T1000 (cell line): ENCODE measurements at places on chromosomes 5 and 9.

- no peak for DNase-seq
Observed at GRCh38 chr9:37632479-37632878, 18.3 kb upstream of the FRMPD1 start.

DNA sequence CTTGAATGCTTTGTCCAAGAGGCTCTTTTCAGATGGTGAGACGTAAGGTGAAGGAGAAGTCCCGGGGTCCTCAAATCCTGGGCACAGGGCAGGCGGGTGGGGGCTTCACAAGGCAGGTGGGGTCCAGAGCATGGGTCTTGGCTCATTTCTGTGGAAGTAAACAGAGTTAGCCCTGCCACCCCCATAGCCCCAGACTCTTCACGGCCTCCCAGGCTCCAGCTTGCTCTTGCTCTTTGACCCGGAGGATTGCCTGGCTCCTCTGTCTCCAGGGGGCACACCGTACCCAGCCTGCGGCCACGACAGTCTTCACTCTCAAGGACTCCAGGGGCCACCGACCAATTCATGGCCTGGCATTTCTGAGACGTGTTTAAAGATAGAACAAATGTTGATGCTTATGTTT, 28.8 kb upstream of the POMT1 start:
- DNase-seq, result no peak

DNA sequence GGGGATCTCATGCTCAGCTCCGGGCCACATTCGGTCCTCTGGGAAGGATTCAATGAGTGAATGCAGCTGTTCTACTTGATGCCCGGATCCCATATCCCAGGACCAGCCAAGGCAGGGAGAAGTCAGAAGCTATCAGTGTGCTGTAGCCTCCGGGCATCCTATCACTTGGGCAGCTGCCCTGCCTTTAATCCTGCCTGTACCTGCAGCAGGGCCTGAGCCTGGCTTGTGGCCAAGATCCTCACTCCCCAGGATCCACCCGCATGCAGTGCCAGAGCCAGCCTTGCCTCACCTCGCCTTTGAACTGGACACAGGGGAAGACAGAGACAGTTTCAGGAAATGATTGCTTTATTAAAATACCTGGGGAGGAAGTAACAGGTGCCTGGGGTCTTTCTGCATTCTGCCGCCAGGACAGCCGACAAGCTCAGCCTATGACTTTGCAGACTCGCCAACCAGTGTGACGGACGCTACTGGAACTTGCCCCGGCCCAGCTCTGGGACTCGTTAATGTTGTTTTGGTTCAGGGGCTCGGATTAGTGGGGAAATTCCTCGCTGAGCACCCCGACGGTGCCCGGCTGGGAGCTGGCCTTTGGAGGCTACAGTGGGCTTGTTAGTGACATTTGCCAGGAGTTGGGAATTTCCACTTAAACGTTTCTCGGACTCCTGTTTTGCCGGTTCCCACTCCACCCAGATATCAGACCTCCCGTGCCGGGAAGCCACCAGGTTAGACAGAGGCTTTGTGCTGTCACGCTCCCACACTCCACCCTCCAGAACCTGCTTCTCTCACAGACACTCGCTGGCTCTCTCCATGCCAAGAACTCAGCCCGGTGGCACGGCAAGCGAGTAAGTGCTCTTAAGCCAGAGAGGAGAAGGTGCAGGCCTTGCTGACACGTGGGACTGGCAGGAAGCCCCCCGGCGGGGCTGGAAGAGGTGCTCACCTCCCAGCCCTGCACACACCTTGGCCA, 721 bp downstream of the PTGES start:
- no peak for DNase-seq

GRCh38 chr9:38315085-38315595, 77.4 kb upstream of the ALDH1B1 start:
- DNase-seq, result no peak

DNA sequence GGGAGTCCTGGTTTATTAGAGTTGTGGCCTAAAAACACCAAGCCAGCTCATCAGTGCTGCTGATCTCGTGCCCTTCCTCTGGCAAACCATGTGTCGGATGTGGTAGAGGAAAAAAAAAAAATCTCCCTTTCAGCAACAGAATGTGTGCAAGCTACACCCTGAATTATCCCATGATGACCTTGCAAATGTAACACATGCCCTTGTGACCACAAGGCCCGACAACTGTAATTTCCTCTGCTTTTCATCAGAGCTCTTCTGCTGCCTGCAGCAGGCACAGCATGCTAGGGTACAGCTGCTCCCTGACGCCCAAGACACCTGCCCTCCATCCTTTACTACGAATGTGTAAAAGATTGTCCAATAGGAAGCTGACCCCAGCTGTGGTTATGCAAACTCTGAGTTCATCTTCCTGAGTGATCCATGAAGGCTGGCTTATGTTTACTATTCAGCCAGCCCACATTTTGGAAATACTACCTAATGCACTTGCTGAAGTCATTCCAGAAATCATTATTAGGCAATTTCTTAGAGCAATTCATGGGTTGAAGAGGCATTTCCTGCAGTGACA, 14.6 kb upstream of the BNC2 start:
- peak; percentile 14 for DNase-seq

DNA sequence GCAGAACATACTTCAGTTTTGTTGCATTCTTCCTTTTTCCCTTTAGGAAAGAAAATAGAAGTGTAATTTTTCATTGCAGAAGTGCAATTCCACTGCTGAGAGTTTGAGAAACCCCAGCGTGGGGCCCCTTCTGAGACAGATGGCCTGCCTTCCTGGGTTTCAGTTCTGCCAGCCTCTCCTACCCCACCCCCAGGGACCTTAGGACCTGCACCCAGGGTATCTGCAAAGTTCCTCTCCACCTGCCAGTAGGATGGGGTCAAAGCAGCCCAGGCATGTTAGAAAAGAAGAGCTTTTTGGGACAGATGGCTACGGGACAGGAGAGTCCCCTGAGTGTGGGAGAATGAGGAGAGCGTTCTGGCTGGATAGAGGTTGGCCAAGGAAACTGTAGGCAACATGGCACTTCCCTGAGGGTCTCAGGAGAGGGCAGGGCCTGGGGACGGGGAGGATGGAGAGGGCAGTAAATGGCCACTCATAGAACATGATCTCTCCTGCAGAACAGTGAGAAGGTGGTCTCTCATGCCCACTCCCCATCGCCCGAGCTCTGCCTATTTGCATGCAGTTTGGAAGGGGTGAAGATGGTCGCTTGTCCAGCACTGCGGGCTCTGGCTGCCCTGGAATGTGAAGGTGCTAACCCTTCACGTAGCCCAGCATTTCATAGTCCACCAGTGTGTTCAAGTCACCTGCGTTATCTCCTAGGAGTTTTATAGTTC, at the start of gene TIFAB:
Gene TIFAB (minus strand): TSS at position 31 of the 710 bp plus-strand sequence. CDS start 2,412 bp downstream, outside the sequence.
- DNase-seq, result no peak

DNA sequence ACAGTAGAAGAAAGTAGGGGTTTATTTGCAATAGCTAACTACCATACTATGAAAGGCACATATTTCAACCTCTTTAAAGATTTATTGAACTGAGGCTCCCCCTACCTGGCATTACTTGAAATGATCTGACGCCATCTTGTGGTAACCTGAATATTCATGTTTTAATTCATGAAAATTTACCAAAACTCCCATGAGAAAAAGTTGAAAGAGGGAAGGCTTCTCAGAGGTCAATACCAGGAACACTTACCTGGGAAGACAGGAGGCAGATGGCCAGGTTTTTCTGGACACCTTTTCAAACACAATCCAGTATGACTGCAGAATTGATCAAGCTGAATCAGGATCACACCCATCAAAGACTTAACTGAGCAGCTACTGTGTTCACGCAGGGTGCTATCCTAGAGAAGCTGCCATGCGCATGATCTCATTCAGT, 9.4 kb downstream of the PRELID2 start:
- DNase-seq, result no peak

- peak; percentile 14 for DNase-seq
Observed at GRCh38 chr9:126705767-126706697, 92.3 kb downstream of the LMX1B start.

DNA sequence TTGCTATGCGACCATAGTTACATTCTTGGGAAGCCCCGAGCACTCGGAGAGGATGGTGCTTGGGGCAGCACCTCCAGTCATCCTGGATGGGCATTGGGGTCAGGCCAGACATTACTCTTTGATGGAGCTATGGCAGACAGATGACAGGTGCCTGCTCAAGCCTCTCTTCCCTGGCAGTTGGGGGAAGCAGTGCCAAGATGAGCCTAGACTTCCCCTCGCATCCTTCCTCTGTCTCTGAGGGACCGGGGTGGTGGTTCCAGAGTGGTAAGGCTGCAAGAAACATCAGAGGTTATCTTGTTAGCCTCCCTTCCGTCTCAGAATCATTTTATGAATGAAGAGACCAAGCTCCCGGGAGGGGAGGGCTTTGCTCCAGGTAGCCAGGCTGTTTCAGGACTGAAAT, 2.8 kb upstream of the HMCN2 start:
- no peak for DNase-seq

- no peak for DNase-seq
Observed at GRCh38 chr9:125600194-125600593, 106.8 kb downstream of the MAPKAP1 start.

- DNase-seq, result no peak
Observed at GRCh38 chr9:137160716-137161557, 8.9 kb downstream of the LRRC26 start.

- DNase-seq, result no peak
Observed at GRCh38 chr5:138460032-138460693, 5.1 kb upstream of the EGR1 start.

- no peak for DNase-seq
Observed at GRCh38 chr9:132919614-132920268, 24.7 kb downstream of the TSC1 start.

GRCh38 chr9:83456226-83456625, 82.0 kb downstream of the FRMD3 start:
- no peak for DNase-seq
